ENCODE measurements at places on chromosomes 6 and 20.

DNA sequence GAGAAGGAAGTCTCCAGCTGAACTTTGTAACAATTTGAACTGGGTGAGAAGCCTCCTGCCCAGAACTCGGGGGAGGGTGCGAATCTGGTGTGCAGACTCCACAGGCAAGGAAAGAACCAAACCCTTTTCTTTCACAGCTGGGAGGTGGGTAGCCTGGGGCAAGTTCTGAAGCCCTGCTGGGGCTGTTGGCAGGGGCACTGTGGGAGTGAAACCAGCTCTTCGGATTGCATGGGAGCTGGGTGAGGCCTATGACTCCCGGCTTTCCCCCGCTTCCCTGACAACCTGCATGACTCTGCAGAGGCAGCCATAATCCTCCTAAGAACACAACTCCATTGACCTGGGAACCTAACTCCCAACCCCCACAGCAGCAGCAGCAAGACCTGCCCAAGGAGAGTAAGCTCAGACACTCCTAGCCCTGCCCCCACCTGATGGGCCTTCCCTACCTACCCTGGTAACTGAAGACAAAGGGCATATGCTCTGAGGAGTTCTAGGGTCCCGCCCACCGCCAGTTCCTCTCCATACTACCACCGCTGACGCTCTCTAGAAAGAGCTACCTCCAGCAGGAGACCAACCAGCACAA is 37.5 kb downstream of the SOD2 start:
- no peak for DNase-seq

- peak; percentile 53 for DNase-seq
Measured at GRCh38 chr6:34912715-34913464, 23.8 kb downstream of the ANKS1A start.

DNA sequence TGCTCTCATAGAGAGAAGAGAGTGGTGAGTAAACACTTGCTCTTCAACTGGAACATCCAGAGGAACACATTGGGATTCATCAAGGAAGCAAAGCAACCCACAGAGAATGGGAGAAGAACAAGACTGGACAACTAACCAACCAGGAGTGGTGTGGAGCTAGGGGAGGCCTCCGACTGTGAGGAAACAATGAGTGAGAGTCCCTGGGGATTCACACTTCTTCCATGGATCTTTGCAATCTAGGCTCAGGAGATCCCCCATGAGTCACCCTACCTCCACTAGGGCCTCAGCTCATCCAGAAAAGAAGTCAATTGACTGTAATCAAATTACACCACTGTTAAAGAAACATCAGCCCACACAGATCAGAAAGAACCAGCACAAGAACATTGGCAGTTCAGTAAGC is 42.3 kb upstream of the CLVS2 start:
- no peak for DNase-seq

- no peak for DNase-seq
Measured at GRCh38 chr6:45253453-45253852, 74.7 kb upstream of the RUNX2 start.

DNA sequence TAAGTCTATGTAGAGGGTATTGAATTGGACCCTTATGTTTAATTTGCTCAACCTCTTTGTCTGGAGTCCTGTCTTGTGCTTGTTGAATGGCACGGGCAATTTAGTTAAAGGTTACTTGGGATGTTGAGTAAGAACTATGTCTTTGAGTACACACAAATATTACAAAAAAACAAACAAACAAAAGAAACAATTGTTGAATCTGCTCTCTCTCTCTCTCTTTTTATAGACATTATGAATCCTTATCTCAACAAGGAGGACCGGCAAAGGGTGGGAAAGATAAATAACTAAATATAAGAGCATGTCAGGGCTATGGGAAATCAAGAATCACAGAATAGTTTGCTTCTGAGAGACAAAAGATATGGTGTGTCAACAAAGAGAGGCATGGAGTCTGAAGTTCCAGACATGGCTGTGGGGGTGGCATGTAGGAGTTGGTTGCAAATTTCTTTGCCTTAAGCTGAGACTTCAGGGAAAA is 608.6 kb downstream of the UTRN start:
- no peak for DNase-seq

DNA sequence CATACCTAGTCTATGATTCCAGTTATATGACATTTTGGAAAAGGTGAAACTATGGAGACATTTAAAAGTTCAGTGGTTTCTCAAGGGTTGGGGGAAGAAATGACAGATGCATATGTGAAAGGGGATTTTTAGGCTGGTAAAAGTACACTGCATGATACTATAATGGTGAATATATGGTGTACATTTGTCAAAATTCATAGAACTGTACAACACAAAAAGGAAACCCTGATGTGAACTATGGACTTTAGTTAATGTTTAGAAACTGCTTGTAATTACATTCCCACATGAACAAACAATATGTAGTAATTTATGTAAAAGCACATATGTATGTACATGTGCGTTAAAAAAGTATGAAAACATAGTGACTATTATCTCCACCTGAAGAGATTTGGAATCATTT is 907.3 kb upstream of the CITED2 start:
- no peak for DNase-seq

DNA sequence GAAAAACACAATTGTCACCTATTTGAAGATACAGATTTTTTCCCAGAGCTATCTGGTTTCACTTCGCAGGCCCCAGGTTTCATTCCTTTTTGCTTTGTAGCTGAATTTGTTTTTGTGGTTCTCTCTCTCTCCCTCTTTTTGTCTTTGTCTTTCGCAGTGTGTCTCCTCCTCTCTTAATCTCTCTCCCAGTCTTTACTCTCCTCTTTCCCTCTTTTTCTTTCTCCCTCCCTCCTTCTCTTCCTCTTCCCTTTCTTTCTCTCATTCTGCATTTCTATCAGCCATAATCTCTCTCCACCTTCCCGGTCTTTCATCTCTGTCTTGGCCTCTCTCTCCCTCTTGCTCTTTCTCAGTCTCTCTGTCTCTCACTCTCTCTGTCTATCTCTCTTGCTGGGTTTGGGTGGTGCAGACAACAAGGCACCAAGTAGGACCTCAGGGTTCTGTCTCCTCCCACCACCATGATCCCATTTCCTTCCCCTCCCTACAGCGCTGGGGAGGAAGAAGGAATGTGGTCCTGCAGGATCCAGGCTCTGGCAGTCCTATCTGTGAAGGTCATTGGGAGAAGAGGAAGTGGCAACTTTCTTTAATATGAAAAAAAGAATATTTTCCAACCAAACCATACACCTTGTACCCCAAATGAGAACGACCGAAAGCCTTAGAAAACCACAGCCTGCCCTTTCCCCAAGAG is 63.2 kb downstream of the BANF2 start:
- DNase-seq, result no peak

- no peak for DNase-seq
Measured at GRCh38 chr6:9062596-9062995, 627.3 kb upstream of the SLC35B3 start.

DNA sequence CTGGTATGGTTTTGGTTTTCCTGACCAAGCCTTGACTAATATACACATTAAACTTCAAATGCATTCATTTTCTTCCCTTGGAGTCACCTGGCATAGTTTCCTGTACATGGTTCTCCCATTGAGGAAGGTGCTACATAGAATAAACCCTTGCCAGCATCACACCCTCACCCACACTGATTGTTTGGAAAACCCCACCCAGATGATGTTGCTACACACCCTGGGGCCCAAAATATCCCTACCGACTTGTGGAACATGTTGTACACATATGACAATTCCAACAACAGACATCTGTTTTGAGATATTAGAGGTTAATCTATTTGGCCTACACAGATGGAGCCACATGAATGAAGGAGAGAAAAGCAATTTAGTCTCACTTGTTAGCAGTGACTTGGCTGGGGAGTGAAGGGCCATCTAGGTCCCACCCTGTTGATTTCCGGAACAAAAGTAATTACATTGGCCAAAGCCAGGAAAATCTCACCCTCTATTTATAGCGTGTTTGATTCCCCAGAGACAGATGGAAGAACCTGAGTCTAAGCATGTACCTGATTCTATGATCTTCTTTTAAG is 606.0 kb upstream of the BTBD3 start:
- no peak for DNase-seq

GRCh38 chr6:10369896-10370295 is 45.0 kb downstream of the TFAP2A start:
- DNase-seq, result no peak

GRCh38 chr6:137969874-137970273 is 102.8 kb downstream of the TNFAIP3 start:
- no peak for DNase-seq

DNA sequence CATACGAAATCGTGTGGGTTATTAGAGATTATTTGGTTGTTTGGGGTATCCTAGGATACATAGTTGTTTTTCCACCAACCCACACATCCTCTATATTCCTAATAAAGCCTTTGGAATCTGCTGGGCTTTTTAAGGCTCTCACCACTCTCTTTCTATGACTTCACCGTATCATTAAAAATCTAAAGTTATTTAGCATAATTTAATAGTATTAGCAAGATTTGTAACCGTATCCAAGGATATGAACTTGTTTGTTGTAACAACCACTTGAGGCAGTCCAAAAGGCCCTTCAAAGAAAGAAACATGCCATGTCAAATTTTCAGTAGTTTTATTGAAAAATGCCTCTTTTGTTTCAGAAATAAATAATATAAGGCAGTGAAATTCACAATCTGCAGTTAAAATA is 121.8 kb downstream of the COL12A1 start:
- DNase-seq, result no peak

- no peak for DNase-seq
Measured at GRCh38 chr20:1509237-1509636, 18.0 kb upstream of the SIRPB2 start.

- no peak for DNase-seq
Measured at GRCh38 chr20:23349338-23350195, 1.0 kb upstream of the NXT1 start.

DNA sequence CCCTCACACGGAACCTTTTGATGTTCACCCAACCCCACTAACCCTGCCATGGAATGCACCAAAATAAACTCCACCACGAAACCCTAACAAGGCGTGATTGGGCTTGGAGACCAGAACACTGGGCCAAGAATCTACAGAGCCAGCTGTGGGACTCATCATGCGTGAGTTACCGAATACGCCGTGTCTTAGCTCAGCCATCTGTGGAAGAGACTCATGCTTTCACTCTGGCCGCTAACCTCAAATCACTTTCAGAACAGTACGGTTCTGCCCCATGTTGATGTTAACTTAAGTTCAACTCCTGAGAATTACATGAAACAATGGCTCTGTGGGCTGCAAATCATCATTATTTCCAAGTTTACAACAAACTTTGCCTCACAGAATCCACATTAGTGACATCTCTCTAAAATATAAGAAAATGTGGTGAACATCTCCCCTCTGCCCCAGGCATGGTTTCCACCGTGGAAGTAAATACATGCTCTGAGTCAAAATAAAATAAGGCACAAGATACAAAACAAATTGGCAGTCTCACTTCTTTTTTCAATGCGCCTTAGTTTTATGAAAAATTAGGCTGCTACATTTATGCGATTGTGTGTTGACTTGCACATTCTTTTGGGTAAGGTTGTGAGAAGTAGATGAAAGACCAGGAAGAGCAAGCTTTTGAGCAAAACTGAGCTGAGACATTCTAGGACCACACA is 308.9 kb upstream of the EXOC2 start:
- no peak for DNase-seq

DNA sequence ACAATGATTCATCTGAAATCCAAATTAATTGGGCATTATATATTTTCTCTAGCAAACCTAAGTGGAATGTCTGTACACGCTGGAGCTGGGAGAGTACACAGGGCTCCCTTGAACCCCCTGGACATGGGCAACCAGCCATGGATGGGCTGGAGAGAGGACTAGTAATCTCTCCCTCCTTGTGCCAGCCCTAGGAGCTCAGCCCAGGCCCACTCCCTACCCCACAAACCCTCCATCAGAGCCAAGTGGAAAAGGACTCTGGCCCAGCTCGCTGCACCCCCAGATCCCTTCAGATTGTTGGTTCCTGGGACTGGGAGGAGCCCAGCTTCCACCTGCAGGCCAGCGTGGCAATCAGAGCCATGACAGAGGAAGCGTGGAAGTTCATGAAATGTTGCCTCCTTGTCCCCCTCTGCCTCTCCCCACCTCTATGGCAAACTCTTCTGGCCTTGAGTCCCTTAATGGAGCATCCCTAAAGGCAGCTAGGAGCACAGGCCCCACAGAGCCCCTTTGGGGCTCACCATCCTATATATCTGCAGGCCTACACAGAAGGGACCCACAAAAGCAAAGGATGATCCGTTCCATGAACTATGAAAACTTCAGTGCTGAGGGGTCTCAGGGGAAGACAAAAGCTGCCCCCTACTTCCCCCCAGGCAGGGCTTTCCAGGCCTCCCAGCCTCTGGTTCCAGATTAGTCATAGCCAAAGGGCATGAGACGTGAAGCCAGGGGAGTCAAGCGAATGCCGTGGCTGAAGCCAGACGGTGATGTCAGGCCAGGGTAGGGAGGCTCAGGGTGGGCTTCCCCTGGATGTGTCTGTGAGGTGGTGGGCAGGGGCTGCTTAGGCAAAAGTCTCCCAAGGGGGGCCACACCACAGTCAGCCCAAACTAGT is 126.4 kb upstream of the MAFB start:
- no peak for DNase-seq

DNA sequence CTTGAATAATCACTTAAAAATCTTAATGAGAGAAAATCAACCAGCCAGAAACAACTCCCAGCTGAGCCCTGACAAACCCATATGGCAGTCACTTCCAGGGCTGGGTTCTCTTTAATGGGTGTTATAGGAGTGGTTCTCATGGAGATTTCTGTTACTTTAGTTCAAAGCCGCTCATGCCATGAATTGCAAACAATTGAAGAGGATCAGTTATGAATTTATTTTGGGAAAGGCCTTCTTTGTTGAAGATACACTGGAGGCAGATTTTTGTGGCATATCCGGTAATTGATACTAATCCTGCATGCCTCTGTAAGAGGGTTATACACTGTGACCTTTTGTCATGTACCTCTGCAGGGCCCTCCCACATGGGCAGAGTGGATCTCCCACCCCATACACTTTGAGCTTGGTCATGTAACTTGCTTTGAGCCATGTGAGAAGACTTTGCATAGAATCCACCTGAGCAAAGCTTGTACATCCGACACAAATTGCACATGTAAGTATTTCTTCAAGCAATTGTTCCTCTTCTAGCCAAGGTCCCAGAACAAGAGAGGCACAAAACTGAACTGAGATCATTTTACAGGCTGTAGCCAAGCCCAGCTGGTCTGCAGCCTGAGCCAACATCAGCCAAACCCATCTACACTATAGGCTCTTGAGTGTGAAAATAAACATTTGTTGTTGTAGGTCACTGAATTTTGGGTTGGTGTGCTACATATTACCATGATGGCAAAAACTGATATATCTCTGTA is 492.3 kb downstream of the PREX1 start:
- DNase-seq, result no peak

All from AG04450 (cell line).